ENCODE measurements at places on chromosomes 4 and X.

DNA sequence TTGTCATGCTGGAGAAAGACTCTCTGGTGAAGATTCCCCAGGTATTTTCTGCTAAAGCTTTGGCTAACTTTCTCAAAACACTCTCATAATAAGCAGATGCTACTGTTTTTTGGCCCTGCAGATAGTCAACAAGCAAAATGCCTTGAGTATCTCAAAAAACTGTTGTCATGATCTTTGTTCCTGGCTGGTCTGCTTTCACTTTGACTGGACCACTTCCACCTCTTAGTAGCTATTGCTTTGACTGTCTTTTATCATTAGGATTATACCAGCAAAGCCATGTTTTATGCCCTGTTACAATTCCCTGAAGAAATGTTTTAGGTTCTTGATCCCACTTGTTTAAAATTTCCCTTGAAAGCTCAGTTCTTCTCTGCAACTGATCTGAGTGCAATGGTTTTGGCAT, 231.5 kb downstream of the SLC7A11 start:
- no peak for ATAC-seq

- no peak for ATAC-seq
Measured at GRCh38 chrX:11254417-11255109, 38.6 kb upstream of the AMELX start.

GRCh38 chr4:26058537-26058936, 144.5 kb downstream of the SMIM20 start:
- no peak for ATAC-seq

DNA sequence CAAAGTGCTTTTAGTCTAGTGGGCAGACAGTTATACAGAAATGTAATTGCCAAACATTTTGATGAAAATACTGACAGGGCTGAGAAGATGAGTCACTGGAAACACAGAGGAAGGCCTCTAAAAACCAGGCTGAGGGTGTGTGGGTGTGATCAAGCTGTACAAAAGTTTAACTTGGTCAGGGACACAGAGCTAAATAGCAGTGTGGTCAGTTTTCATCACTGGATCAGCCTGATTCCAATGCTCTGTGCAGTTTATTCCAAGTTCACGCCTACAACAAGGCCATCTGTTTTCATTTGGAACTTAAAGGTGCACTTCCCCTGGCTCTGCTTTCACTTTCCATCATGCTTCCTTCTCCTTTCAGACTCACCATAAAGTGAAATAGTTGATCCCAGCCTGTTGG, 10.6 kb downstream of the CENPVL3 start:
- ATAC-seq: no peak

Measured in gastroesophageal sphincter (tissue), 4 donors.